ENCODE measurements at places on chromosomes 1 and 21. TPM values are rescaled to one million over a fixed set of nuclear protein-coding genes. Genes with fewer than 3 reads are reported as not detected.

The CSMD2 gene
- 0.82 TPM for total RNA-seq

The F5 gene
- total RNA-seq, result 0.16 TPM

The CHAF1B gene
- total RNA-seq, result 0.49 TPM

The ZSCAN20 gene
- total RNA-seq, result 6.2 TPM

The LRRC39 gene
- 3.7 TPM for total RNA-seq

The TNNT2 gene
- total RNA-seq, result not detected

The NCDN gene
- total RNA-seq, result 24.4 TPM

The DPH5 gene
- total RNA-seq, result 34.9 TPM
